ENCODE measurements at places on chromosomes 13 and 19.
A peak's percentile ranks its signal among the peaks of the same experiment; 100 is the strongest.

- DNase-seq, result no peak
Measured at GRCh38 chr13:30037766-30038165, 187.3 kb upstream of the UBL3 start.

GRCh38 chr19:51689751-51690453 is 3.2 kb upstream of the SPACA6 start:
- DNase-seq, result no peak

- no peak for DNase-seq
Measured at GRCh38 chr19:41214161-41214560, 4.9 kb upstream of the AXL start.

GRCh38 chr13:21671620-21672286 is 880 bp downstream of the FGF9 start:
- peak; percentile 9 for DNase-seq

GRCh38 chr13:31947105-31947504 is 84.5 kb upstream of the FRY start:
- DNase-seq, result no peak

GRCh38 chr13:99992949-99993351 is 11.4 kb downstream of the ZIC2 start:
- DNase-seq, result no peak

DNA sequence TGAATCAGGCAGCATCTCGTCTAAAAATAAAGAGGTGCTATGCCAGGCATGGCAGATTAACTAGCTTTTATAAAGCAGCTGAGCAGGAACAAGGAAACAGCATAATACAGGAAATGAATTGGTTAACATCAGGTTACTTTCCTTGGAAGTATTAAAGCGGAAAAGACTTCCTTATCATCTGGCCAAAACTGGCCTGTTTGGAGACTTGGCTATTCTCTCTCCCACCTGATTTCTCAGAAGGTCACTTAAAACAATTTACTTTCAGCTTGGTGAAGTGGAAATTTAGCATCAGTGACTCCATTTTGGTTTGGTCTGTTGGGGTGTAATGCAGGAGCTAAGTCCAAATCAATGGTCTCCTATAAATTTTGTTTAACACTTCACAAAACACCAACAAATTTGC is 191.6 kb downstream of the NUFIP1 start:
- DNase-seq, result no peak

- DNase-seq, result no peak
Measured at GRCh38 chr13:88806438-88806837, 1135.3 kb downstream of the SLITRK5 start.

DNA sequence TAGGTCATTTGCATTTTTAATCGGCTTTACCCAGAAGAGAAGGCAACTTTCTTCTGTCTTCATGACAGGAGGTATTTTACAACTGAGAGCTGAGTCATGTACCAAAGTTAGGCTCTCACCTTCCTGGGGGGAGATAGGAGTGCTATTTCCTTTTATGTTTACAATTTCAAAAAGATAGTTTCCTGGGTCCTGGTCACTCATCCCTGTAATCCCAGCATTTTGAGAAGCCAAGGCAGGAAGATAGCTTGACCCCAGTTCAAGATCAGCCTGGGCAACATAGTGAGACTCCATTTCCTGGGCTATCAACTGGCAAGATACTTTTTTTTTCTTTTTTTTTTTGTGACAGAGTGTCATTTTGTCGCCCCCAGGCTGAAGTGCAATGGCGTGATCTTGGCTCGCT is 7.6 kb downstream of the LYPD3 start:
- DNase-seq, result no peak

GRCh38 chr19:6333439-6333838 is at the start of gene ACER1:
TSS of gene ACER1 (minus strand) at chr19:6333612. CDS start at chr19:6333551, 61 bp downstream.
- DNase-seq, result no peak

DNA sequence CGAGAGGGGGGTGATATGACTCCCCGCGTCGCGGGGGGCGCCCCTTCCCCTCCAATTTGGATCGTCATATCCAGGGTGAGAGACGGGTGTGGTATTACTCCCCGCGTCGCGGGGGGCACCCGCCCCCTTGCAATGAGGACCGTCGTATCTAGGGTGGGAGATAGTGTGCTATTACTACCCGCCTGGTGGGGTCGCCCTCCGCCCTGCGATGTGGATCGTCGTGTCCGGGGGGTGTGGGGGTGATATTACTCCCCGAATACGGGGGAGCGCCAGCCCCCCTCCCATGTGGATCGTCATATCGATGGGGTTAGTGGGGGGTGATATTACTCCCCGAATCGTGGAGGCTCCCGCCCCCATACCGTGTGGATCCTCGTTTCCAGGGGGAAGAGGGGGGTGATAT is 29.2 kb upstream of the RGCC start:
- DNase-seq, result no peak

- no peak for DNase-seq
Measured at GRCh38 chr13:78587395-78587794, 16.0 kb downstream of the POU4F1 start.

DNA sequence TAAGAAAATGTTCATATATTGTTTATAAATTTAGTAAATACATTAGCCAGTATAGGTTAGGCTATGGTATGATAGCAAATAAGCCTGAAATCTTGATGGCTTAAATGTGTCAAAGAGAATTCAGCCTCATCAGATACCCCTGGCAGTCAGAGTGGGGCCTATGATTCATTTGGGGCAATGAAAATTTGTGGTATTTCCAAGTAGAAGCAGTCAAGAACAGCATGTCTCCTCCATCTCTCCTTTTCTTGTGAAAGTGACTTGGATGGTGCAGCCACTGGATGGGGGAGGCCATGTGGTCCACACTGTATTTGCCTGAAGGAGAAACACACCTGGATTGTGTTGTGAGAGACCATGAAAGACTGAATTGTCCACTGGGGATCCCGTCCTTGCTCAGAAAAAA is 82.7 kb downstream of the DLEU7 start:
- no peak for DNase-seq

- DNase-seq, result no peak
Measured at GRCh38 chr13:97139691-97140090, 82.4 kb upstream of the MBNL2 start.

DNA sequence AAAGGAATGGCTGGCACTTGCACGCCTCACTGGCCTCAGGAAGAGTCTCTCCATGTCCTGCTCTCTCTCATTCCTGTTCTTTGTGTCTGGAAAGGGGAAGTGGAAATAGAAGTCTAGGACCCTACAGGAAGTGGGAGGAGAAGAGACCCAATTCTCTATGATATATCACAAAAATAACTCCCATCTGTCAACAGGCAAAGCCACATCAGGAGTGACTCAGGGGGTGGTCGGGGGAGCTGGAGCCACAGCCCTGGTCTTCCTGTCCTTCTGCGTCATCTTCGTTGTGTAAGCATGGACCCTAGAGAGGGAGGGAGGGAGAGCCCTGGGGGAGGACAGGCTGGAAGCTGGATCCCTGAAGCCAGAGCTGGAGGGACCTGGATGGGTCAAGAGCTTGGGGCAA is 3.0 kb downstream of the SIGLEC9 start:
- no peak for DNase-seq

DNA sequence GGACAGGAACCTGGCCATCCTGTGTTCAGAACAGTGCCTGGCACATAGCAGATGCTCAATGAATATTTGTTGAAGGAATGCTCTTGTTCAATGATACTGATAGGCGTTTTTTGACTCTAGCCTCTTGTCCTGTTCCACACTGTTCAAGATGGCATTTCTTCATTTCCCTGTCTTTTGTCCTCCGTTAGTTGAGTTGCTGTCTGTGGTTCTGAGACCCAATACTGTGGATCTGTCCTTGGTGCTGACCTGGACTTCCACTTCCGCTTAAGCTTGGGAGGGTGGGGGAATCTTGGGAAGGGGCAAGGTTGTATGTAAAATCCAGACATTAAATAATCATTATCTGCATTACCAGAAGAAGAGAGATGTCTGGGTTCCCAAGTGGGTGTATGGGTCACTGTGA is 8.3 kb upstream of the KCNN4 start:
- peak; percentile 25 for DNase-seq

DNA sequence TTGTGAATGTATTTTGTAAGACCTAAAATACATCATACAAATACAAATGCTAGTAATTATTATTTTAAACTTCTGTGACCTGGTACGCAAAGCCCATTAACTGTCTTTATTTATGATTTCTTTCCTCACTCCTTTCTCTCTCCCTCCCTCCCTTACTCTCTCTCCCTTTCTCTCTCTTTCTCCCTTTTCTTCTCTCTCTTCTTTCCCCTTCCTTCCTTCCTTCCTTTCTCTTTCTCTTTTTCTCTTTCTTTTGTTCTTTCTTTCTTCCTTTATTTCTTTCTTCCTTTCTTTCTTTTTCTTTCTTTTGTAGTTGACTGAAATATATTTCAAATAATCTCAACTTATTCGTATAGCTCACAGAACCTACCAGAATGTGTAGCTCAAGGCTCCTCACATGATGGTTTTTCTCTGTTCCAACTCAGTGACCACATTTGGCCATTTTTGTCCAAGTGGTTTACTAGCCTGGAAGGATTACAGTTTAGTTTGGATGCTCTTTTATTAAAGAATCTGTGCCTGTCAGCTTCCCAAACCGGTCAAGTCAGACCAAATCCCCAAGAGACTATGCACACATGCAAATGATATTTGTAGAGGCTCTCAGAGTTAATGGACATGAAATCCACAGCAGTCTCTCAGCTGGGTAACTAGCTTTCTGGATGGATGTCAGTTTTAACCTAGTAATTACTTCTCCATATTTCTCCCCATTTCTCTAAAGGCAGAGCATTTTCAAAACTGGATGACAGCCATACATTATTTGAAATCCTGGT is 71.7 kb downstream of the POSTN start:
- no peak for DNase-seq

- DNase-seq, result no peak
Measured at GRCh38 chr13:113552079-113552478, 32.5 kb upstream of the TFDP1 start.

GRCh38 chr19:45451131-45451849 is 16.5 kb upstream of the FOSB start:
- peak; percentile 80 for DNase-seq

DNA sequence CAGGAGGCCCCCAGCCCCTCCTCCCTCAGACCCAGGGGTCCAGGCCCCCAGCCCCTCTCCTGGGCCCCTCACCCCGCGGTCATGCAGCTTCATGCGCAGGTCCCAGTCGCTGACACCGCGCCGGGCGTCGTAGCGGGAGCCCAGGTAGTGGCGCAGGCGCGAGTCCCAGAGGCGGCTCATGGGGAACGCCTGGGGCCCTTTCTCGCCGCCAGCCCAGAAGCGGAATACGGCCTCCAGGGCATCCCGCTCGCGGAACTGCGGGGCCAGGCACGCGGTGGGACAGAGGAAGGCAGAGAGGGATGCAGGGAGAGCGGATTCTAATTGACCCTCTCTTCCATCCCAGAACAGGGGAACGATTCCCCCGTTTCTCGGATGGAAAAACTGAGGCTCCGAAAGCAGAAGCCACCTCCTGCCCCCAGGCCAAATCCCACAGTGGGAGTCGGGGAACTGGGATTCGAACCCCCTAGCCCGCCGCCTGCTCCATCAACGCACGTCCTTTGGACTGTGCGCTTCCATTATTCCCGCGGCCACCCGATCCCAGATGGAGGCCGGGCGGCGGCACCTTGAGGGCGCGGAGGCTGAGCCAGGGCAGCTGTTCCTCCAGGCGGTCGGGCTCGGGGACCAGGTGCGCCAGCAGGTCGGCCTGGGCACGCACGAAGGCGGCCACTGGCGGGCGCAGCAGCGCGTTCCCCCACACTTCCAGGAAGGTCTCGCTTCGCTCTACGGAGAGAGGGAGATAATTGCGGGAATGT is 4.2 kb upstream of the TNNI3 start:
- DNase-seq, result no peak

DNA sequence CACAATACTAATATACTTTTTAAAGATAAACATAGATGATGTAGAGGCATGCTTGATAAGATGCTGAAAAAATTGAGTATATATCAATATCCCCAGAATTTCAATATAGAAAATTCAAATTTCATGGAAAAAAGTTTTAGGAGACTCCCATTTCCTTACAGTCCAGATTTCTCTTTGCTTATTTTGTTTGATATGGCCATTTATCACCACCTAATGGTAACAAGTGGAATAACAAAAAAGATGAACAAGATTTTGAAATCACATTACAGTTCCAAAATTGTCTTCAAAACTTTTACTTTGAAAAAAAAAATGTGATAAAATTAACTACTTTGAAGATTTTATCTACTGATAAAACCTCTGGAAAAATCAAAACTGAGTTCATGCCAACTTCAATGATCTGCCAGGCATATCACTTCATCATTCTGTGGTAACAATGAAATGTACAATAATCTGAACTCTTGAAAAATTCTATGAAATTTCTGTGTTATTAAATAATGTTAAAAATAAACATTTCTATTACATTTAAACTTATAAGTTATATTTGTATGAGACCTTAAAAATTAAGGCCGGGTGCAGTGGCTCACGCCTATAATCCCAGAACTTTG is 17.5 kb downstream of the MIPEP start:
- DNase-seq, result peak; percentile 13

DNA sequence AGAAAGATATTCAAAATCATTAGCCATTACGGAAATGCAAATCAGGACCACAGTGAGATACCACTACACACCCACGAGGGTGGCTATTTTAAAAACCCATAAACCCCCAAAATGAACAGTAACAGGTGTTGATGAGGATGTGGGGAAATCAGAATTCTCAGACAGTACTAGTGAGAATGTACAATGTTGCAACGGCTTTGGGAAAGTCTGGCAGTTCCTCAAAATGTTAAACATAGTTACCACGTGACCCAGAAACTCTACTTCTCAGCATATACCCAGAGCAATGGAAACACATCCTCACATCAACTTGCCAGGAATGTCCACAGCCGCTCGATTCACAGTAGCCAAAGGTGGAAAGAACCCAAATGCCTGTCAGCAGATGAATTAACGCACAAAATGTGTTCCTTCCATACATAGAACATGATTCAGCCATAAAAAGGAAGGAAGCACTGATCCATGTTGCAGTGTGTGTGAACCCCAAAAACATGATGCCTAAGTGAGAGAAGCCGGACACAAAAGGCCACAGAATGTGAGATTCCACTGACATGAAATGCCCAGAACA is 7.0 kb downstream of the PLVAP start:
- DNase-seq, result peak; percentile 58

DNA sequence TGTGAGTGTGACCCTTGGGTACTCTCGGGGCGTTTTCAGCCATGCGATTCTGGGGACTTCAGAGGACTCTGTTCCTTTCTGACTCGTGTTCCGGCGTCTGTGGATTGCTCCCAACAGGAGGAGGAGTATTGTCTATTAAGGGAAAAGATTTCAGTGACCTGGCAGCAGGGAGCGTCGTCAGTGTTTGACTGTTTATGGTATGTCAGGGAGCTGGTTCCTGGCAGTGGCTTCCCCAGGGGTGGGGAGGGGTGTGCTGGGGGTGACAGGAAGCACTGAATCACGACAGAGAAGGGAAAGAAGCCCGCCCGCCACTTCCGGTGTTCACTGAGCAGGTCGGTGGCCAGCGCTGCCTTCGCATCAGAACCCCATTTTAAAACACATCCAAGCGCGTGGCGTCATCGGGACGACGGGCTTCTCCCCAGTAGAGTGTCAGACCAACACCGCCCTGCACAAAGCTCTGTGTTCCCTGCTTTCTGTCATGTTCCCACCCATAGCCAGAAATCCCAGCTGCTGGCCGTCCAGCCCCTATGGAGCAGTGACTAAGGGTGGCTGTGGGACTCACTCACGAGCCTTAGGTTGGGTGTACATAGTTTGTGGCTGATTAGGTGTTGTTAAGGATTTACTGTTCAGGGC is 33.8 kb downstream of the COL4A2 start:
- DNase-seq, result no peak

GRCh38 chr19:29479941-29480340 is 45.9 kb upstream of the VSTM2B start:
- DNase-seq, result no peak

GRCh38 chr19:17902701-17903100 is 30.1 kb upstream of the CCDC124 start:
- DNase-seq, result no peak

Data from MM.1S (cell line).